ENCODE measurements at places on chromosomes 16 and 17.

GRCh38 chr16:48076455-48077012 lies 79.3 kb downstream of the ABCC12 start:
- no peaks in the 10 kb centered on the region for H3K27me3 ChIP-seq
- no peaks in the 10 kb centered on the region for H3K4me1 ChIP-seq
- no peak overlapping the region for H3K27ac ChIP-seq
- no peak for DNase-seq
- H3K36me3 ChIP-seq, result no peaks in the 10 kb centered on the region

- H3K36me3 ChIP-seq, result peaks cover 8% of the 10 kb centered on the region
- DNase-seq, result no peak
- H3K27ac ChIP-seq, result peak overlapping the region; percentile 98
- peaks cover 48% of the 10 kb centered on the region for H3K4me1 ChIP-seq
Observed at GRCh38 chr17:21201298-21201595, 12.7 kb downstream of the TMEM11 start.

DNA sequence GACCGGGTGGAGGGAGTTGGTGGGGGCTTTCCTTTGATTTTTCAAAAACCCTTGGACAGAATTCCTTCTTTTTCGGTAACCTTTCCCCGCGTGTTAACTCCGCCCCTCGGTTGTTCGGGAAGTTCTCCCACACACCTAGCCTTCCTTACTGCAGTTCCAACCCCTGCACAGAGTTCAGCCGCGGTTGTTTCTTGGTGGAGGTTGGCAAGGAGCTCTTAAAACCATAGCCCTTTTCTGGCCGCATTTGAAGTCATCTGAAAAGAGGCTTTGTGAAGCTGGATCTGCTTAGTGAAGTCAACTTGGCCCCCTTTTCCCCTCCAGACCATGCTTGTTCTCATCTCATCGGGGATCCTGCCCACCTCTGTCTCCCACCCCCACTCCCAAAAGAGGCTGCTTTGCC lies 1.8 kb downstream of the CACNG4 start:
- DNase-seq, result no peak
- H3K27ac ChIP-seq, result no peak overlapping the region
- H3K27me3 ChIP-seq, result peaks cover 45% of the 10 kb centered on the region
- no peaks in the 10 kb centered on the region for H3K36me3 ChIP-seq

GRCh38 chr17:47996201-47996600 lies 25.3 kb downstream of the CDK5RAP3 start:
- no peak overlapping the region for H3K27ac ChIP-seq
- no peak overlapping the region for H3K4me3 ChIP-seq
- peaks cover 28% of the 10 kb centered on the region for H3K4me1 ChIP-seq
- no peaks in the 10 kb centered on the region for H3K27me3 ChIP-seq

DNA sequence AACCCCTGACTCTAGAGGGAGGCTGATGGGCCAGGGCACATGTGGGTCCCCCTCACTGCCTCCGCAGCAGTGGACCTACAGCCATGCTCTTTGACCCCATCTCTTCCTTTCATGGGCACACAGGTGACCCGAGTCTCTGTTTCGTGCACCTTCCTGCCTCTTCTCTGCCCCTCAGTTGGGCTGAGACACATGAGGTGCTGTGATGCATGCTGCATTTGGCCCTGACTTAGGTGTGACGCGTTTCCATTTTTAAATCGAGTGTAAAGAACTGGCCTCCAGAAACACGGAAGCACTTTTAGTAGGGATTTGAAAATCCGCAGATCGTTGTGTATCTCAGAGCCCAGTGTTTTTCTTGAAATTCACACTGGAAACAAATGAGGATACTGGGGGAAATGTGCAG lies 24.6 kb downstream of the C16orf90 start:
- no peaks in the 10 kb centered on the region for H3K27me3 ChIP-seq
- H3K36me3 ChIP-seq, result no peaks in the 10 kb centered on the region
- DNase-seq, result no peak
- H3K4me1 ChIP-seq, result peaks cover 10% of the 10 kb centered on the region
- H3K27ac ChIP-seq, result no peak overlapping the region

- H3K27me3 ChIP-seq, result no peaks in the 10 kb centered on the region
- no peak overlapping the region for H3K4me3 ChIP-seq
- no peaks in the 10 kb centered on the region for H3K4me1 ChIP-seq
Observed at GRCh38 chr16:66442502-66443268, 15.6 kb downstream of the BEAN1 start.

- H3K4me1 ChIP-seq, result peaks cover 11% of the 10 kb centered on the region
- no peak for DNase-seq
- no peaks in the 10 kb centered on the region for H3K36me3 ChIP-seq
Observed at GRCh38 chr17:34741967-34742366, 162.6 kb downstream of the TMEM132E start.

DNA sequence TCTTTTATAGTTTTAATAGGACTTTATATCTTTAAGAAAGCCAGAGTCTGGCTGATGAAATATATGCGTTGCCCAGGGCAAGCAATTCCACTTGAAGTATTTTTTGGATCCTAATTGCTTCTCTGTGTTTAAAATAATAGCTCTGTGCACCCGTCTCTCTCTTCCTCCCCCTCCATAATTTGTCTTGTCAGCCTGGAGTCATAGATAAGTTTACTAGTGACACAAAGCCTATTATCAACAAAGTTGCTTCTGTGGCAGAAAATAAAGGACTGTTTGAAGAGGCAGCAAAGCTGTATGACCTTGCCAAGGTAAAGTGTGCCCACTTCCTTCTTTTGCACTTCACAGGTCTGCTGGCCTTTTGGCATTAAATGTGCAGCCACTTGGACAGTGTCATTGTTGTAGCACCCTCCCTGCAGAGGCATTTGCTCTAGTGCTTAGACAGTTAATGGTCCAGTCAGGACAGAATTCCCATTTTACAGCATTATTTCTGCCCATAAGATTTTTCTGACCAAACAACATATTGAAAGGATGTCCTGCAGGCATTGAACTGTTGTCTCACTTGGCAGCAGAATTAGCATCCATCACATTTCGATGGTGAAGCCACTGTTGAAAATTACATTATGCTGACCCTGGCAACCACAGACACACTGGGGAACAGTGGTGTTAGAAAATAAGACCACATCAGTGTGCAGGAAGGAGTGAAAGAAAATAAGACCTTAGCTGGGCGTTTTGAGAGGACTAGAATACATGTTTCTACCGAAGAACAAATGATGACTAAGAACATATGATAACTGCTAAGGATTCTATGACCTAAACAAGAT lies 28.4 kb upstream of the SLC12A3 start:
- H3K4me1 ChIP-seq, result no peaks in the 10 kb centered on the region
- peaks cover 27% of the 10 kb centered on the region for H3K36me3 ChIP-seq
- H3K27ac ChIP-seq, result no peak overlapping the region
- no peaks in the 10 kb centered on the region for H3K27me3 ChIP-seq
- H3K4me3 ChIP-seq, result no peak overlapping the region
- DNase-seq, result no peak

DNA sequence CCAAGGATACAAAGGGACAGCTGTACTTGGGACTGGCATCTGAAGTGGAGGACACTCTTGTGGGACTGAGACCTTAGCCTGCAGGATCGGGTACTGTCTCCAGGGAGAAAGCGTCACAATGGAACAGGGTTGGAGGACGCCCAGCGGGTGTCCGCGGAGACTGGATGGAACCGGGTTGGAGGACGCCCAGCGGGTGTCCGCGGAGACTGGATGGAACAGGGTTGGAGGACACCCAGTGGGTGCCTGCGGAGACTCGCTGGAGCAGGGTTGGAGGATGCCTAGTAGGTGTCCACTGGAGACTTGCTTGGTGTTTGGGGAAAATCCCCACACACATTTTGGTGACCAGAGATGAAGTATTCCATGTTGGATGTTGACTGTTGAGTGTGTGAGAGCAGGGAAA lies at the start of gene MYADML2:
MYADML2 (minus strand) TSS at position 45 of the 400 bp plus-strand sequence. CDS start 5,492 bp downstream, outside the sequence.
- H3K4me1 ChIP-seq, result peaks cover 7% of the 10 kb centered on the region
- H3K27me3 ChIP-seq, result no peaks in the 10 kb centered on the region
- no peak within 1 kb of the TSS for H3K4me3 ChIP-seq
- no peak within 1 kb of the TSS for H3K27ac ChIP-seq

DNA sequence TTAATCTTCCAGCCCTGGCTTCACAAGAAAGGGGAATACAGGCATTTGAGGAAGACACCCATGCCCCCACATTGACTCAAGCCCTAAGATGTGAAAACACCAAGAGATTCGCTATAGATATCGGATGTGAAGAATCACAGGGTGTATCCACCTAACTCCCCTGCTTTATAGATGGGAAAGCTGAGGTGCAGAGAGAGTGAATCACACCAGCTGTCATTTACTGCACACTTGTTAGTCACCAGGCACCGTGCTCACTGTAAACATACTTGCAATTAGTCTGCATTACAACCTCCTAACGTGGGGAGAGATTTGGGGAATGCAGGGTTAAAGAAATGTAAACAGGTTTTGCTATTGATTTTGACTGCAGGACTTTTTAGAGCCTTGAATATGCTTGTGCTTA lies 325.5 kb downstream of the C16orf95 start:
- H3K4me3 ChIP-seq, result no peak overlapping the region
- no peak for DNase-seq
- no peak overlapping the region for H3K27ac ChIP-seq
- H3K36me3 ChIP-seq, result no peaks in the 10 kb centered on the region
- H3K27me3 ChIP-seq, result no peaks in the 10 kb centered on the region
- H3K4me1 ChIP-seq, result no peaks in the 10 kb centered on the region

- no peak overlapping the region for H3K4me3 ChIP-seq
- DNase-seq, result peak; percentile 4
- H3K27ac ChIP-seq, result no peak overlapping the region
- no peaks in the 10 kb centered on the region for H3K27me3 ChIP-seq
- no peaks in the 10 kb centered on the region for H3K36me3 ChIP-seq
- no peaks in the 10 kb centered on the region for H3K4me1 ChIP-seq
Observed at GRCh38 chr17:71975331-71975801, 145.5 kb upstream of the SOX9 start.

DNA sequence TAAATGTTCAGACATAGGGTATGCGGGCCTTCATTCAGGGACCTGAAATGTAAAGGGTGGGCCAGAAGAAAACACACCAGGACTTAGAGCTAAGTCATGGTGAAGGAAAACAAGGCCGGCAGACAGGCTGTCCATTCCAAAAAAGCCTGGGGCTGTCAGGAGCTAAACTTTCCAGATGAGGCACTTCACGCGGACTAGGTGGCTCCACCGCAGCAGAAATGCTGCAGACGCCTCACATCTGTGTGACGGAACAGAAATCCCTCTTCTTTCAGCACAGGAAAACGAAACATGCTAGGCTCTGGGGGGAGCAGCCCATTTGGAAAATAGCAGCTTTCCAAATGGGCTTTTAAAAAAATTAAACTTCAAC lies 88.7 kb downstream of the HS3ST3A1 start:
- H3K27ac ChIP-seq, result no peak overlapping the region
- H3K27me3 ChIP-seq, result no peaks in the 10 kb centered on the region
- no peaks in the 10 kb centered on the region for H3K36me3 ChIP-seq

DNA sequence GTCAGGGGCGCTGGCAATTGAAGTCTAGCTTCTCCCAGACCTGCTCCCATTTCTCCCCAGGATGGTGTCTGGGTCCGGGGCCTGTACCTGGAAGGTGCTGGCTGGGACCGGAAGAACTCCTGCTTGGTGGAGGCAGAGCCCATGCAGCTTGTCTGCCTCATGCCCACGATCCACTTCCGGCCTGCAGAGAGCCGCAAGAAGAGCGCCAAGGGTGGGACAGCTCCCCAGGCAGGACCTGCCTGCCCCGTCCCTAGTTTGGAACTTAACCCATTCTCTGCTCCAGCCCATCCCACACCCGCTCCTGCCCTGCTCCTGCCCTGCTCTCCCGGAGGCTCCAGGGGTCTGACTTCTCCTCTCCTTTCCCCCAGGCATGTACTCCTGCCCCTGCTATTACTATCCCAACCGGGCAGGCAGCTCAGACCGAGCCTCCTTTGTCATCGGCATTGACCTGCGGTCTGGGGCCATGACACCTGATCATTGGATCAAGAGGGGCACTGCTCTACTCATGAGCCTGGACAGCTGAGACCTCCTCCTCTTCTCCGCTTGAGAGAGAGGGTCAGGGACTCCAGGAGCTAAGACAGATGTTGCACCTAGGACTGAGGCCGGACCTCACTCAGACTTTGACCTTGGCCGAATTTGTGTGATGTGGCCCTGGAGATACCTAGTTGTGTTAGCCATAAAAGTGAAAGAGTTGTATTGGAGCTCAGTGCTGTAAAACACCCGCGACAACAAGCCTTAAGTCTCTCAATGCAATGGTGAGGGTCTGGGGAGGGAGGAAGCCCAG lies 814 bp upstream of the KDM6B start:
- H3K4me3 ChIP-seq, result peak overlapping the region; percentile 95
- peaks cover 67% of the 10 kb centered on the region for H3K27me3 ChIP-seq
- peaks cover 14% of the 10 kb centered on the region for H3K4me1 ChIP-seq
- H3K27ac ChIP-seq, result no peak overlapping the region

- peaks cover 5% of the 10 kb centered on the region for H3K4me1 ChIP-seq
- DNase-seq, result no peak
- no peaks in the 10 kb centered on the region for H3K36me3 ChIP-seq
- no peaks in the 10 kb centered on the region for H3K27me3 ChIP-seq
- no peak overlapping the region for H3K4me3 ChIP-seq
Observed at GRCh38 chr17:10270258-10270657, 71.9 kb upstream of the GAS7 start.

GRCh38 chr17:11565591-11565990 lies 32.7 kb upstream of the DNAH9 start:
- H3K4me1 ChIP-seq, result no peaks in the 10 kb centered on the region
- H3K4me3 ChIP-seq, result no peak overlapping the region
- no peak for DNase-seq
- H3K27me3 ChIP-seq, result no peaks in the 10 kb centered on the region
- no peak overlapping the region for H3K27ac ChIP-seq
